Spinal cord (tissue), 10 donors: ENCODE measurements at places on chromosomes 16 and 17.

GRCh38 chr16:560204-560700 lies at the start of gene PRR35:
Gene PRR35, plus strand, starts transcription at chr16:560394. Its CDS starts 2,901 bp downstream, at chr16:563295.
- H3K36me3 ChIP-seq = peaks cover 6% of the 10 kb centered on the region
- DNase-seq = no peak
- H3K27ac ChIP-seq = no peak within 1 kb of the TSS
- peaks cover 33% of the 10 kb centered on the region for H3K27me3 ChIP-seq
- no peak within 1 kb of the TSS for H3K4me3 ChIP-seq

- no peaks in the 10 kb centered on the region for H3K27me3 ChIP-seq
- no peak for DNase-seq
- peak overlapping the region; percentile 94 for H3K4me3 ChIP-seq
- H3K36me3 ChIP-seq = no peaks in the 10 kb centered on the region
- H3K4me1 ChIP-seq = peaks cover 52% of the 10 kb centered on the region
Measured at GRCh38 chr17:8189041-8189710, 804 bp downstream of the BORCS6 start.

DNA sequence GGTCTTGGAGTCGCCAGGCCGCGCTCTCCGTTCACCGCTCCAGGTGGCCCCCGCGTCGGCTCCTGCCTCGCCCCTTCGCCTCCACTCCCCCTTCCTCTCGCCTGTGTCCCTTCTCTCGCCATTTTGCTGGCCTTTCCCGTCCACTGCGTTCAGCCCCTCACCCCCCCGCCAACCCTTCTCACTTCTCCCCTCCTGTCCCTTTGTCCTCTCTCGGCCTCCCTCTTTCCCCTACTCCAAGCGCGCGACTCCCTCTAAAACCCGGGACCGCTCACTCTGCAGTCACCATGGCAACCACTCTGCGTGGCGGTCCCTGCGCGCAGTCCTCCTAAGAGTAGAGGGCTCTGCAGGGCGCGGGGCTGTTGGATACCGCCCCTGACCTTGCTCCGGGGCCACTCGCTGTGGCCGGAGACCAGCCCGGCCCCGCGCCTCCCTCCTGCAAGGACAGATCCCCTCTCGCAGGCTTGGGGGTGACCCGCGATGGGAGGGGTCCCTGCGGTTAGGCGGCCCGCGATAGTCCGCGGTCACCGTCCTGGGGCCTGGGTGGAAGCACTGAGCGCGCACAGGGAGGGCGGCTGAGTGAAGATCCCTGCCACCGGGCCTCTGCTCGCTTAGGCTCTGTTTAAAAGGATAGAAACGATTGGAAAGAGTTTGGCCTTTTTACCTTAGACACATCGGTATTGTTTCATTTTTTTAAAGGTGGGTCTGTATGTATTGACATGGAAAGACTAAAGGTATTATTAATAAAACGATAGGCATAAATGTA lies 454 bp downstream of the CCDC40 start:
- H3K27ac ChIP-seq = peak overlapping the region; percentile 83
- peaks cover 12% of the 10 kb centered on the region for H3K36me3 ChIP-seq
- peaks cover 22% of the 10 kb centered on the region for H3K4me1 ChIP-seq
- no peaks in the 10 kb centered on the region for H3K27me3 ChIP-seq

- no peaks in the 10 kb centered on the region for H3K36me3 ChIP-seq
- no peak for DNase-seq
- no peak overlapping the region for H3K4me3 ChIP-seq
- no peaks in the 10 kb centered on the region for H3K27me3 ChIP-seq
Measured at GRCh38 chr17:5582209-5583185, 1.8 kb downstream of the NLRP1 start.

- H3K27me3 ChIP-seq = no peaks in the 10 kb centered on the region
- H3K27ac ChIP-seq = no peak overlapping the region
- no peak overlapping the region for H3K4me3 ChIP-seq
- DNase-seq = no peak
- H3K4me1 ChIP-seq = no peaks in the 10 kb centered on the region
Measured at GRCh38 chr17:19800571-19800970, 52.5 kb upstream of the ALDH3A1 start.

DNA sequence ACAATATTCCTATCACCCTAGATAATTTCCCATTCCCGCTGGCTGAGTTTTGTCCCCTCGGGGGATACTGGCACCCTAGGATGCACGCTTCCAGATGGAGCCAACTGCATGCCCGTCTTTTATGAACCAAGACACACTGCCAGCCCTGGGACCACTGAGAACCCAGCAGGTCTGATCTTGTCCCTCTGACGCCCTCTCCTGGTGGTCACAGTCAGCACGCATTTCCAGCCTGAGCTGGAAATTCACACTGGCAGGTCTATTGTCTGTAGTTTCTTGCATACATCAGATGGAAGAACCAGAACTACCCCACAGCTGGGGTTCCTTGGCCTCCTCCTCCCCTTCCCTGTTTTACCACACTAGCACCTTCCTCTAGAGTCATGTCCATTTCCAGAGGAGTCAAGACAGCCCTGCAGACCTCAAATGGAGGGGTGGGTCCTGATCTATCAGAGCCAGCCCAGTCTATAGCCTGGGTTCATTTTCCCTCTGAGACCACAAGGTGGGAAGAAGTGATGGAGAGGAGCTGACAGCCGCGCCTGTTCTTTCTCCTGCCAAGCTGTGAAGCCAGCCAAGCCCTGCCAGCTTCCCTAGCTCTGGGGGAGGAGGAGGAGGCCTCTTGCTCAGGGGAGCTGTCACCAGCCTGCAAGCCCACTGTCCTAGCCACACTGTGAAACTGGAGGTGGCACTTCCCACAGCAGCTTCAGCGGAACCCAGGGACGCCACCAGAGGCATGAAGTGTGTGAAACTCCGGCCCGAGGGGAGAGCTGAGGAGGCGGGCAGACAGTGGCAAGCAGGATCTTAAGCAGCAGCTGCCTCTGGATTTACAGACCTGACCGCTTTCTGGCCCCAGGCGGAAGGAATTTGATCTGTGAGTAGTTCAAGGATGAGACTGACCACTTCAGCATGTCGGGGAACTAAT lies 29.3 kb downstream of the MXRA7 start:
- no peak overlapping the region for H3K4me3 ChIP-seq
- H3K36me3 ChIP-seq = peaks cover 63% of the 10 kb centered on the region
- H3K27ac ChIP-seq = peak overlapping the region; percentile 69
- peak; percentile 86 for DNase-seq
- peaks cover 35% of the 10 kb centered on the region for H3K4me1 ChIP-seq
